ENCODE measurements at places on chromosomes 6 and 20. TPM values are rescaled to one million over a fixed set of nuclear protein-coding genes. Genes with fewer than 3 reads are reported as not detected.

DNA sequence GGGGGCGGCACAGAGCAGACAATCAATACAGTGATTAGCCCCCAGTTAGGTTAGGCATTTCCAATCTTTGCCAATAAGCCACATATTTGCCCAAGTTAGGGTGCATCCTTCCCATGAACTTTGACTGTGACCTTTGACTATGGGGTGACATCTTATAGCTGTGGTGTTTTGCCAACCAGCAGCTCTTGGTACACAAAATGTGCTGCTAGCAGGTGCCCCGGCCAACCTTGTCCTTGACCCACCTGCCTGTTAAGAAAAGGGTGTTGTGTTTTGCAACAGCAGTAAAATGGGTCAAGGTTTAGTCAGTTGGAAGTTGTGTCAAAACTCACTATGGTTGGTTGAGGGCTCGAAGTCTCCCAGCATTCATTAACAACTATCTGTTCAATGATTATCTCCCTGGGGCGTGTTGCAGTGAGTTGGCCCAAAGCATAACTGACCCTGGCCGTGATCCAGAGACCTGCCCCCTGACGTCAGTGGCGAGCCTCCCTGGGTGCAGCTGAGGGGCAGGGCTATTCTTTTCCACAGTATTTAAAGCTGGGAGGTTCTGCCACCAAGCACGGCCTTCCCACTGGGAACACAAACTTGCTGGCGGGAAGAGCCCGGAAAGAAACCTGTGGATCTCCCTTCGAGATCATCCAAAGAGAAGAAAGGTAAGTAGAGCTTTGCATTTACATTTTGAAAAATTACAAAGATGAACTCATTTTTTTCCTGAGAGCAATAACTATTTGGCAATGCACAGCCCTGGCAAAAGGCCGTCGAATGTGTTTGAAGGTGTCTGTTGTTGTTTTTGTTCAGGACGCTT, at the start of gene PCK1:
TSS of gene PCK1 (plus strand) at position 557 of the 802 bp plus-strand sequence. CDS start 302 bp downstream, outside the sequence.
- H3K27me3 ChIP-seq = no peaks in the 10 kb centered on the region
- H3K27ac ChIP-seq = peak within 1 kb of the TSS; percentile 78
- H3K4me1 ChIP-seq = peaks cover 34% of the 10 kb centered on the region
- H3K36me3 ChIP-seq = no peaks in the 10 kb centered on the region
- no peak within 1 kb of the TSS for H3K4me3 ChIP-seq

SPDEF gene
- total RNA-seq = 0.11 TPM

- peaks cover 5% of the 10 kb centered on the region for H3K36me3 ChIP-seq
- H3K27me3 ChIP-seq = no peaks in the 10 kb centered on the region
- H3K27ac ChIP-seq = no peak overlapping the region
- no peak overlapping the region for H3K4me3 ChIP-seq
These were observed 253.1 kb downstream of the ADGB start for GRCh38 chr6:146851837-146852236.

PTK7 gene
- 7.3 TPM for total RNA-seq

- DNase-seq = no peak
- 0 out of 2 replicates have a peak, but pooled peaks cover 3% of the 10 kb centered on the region for H3K4me1 ChIP-seq
- H3K27me3 ChIP-seq = peaks cover 11% of the 10 kb centered on the region
- no peak overlapping the region for H3K27ac ChIP-seq
These were observed 3.6 kb downstream of the OR10C1 start for GRCh38 chr6:29442719-29443118.
